ENCODE measurements at places on chromosomes 3 and 15.

DNA sequence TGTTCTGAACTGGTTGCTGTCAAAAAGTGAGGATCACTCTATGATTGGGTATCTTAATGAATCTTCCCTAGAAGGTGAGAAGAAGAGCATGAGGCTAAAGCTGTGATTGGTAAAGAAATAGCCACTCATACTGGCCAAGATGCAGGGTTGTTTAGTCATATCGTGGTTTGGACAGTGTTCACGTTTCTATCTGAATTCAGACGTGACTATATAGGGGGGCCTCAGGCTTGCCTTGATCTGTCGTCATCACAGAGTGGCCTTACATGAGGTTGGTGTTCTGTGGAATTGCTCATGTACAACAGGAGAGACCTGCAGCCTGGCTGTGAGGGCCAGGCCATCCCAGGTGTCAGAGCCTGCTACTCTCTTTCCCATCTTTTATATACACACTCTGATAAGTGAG, 12.4 kb downstream of the RTP2 start:
- no peak for DNase-seq

GRCh38 chr3:94028093-94028837, at the start of gene STX19:
STX19 (minus strand) TSS chr3:94028597; CDS start chr3:94015269, 13,328 bp downstream.
- DNase-seq, result no peak

- DNase-seq, result no peak
These were observed 78.3 kb upstream of the TPM1 start for GRCh38 chr15:62964251-62964650.

DNA sequence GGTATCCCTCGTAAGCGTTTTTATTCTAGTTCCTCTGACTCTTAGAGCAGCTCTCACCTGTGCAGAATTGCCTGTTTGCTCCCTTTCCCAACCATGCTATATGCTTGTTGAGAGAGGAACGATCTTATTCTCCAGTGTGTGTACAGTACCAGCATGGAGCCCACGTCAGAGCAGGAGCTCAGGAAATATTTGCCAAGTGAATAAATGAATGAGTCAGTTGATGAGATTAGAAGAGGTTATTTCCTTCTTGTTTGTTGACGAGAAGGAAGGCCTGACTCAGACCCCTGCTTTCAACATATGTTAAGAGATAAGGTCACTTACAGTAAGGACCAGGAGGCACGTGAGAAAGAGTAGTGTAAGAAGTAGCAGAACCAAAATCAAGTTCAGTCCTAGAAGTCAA, 106.3 kb upstream of the ABHD17C start:
- no peak for DNase-seq

DNA sequence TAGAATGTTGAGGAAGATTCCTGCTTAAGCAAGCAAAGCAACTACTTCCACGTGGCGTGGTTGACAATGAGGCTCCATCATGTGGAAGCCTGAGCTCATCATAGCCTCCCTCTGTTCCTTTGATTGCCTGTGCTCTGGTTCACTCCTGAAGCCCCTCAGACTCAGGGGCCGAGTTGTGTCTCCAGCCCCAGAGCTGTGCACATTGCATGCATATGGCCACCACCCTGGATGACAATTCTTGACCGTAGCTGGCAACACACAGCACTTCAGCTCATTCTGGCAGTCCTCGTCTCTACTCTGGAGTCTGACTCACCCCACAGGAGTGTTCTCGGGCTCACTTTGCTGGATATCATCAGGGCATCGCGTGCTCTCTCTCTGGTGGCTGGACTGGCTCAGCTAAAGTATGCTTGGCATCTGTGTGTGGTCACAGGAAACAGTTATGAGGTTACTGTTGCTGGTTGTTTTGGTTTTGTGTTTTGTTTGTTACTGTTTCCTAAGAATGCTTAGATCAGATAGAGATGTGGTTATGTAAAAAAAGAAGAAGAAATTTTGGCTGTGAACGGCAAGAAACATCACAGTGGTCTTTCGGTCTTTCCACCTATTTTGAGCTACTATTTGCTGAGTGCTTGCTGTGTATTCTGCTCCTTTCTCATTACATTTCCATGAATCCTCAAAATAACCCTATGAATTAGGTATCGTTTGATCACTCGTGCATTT, 41.6 kb upstream of the MRPS22 start:
- DNase-seq, result no peak

- no peak for DNase-seq
These were observed 423.6 kb upstream of the MDFIC2 start for GRCh38 chr3:70736009-70736408.

GRCh38 chr3:143677430-143677829, 170.8 kb downstream of the SLC9A9 start:
- no peak for DNase-seq

DNA sequence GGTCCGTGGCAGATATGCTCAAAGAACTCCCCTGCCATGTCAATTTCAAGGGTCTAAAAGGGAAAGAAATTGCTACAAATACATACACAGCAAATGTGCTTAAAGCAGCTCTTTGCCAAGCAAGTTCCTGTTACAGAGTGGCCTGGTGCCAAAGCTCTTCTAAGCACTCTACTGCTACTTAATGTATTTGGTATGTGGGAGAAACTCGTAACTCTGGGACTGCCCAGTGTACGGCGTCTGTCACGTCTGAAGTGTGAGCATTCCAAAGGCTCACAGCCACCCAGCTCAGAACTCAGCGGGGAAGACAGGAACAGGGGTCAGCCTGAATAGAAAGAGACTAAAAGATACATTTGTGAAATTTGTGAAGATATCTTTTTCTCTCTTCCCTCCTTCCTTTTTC, 54.6 kb downstream of the RBMS3 start:
- DNase-seq, result no peak

DNA sequence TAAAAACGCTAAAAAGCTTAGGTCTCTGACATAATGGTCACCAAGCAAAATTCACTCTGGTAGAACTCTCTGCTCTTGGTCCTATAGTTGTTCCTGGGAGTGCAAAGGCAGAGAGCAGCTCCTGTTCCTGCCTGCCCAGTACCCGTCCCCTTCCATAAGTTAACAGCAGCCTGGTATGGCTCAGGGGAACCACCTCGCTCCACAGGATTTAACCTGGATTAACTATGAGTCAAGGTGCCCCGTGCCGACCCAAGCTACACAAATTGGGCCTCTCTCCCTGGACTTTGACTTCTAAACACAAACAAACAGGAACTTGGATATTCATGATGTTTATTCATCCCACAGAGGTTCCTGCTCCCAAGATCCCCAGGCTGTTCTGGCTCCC, 32.1 kb downstream of the SCAP start:
- no peak for DNase-seq

DNA sequence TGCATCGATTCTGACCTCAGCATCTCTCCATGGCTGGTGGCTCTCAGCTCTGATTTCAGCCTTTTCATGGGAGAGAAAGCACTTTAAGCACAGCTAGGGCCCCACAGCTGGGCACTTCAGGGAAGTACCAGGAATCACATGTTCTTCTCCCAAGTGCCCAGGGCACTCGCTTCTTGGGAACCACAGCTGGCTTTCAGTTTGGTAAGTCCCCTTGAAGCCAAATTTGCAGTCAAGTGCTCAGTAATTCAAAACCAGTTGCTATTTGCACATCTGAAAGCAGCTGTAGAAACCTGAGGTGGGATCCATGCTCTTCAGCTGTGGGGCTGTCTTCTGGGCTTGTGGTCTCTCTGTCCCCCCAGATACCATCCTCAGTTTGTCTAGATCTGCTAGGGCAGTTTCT, 12.8 kb downstream of the GABRA5 start:
- no peak for DNase-seq

DNA sequence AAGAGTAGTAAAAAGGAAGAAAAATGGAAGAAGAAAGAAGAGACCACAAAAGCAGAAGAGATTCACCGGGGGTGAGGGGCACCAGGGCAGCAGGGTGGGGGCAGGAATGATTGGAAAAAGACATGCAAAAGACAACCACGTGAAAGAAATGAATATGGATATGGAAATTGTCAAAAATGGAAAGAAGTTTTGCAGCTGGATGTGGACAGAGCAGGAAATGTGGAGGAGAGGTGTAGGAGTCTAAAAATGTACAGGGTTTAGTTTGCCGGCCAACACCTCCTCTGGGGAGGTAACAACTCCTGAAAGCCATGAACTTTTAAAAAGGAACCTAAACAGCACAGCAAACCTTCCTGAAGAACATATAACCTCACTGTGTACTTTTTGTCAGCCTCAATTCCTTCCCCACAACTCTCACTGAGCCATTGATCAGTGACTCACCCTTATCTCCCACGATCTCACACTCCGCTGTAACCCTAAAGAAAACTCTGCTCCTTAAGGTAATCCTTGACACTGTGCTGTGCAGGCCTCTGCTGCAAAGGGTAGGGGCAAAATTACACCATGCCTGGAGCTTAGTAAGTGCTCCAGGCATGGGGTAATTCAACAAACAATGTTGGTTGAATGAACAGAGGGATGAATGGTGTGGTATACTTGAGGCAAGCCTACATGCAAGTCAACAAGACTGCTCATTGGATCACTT, 100.2 kb upstream of the BOC start:
- no peak for DNase-seq

GRCh38 chr3:18438586-18438985, 13.4 kb upstream of the SATB1 start:
- DNase-seq, result no peak

GRCh38 chr3:148204131-148204530, 493.6 kb upstream of the AGTR1 start:
- DNase-seq, result no peak

DNA sequence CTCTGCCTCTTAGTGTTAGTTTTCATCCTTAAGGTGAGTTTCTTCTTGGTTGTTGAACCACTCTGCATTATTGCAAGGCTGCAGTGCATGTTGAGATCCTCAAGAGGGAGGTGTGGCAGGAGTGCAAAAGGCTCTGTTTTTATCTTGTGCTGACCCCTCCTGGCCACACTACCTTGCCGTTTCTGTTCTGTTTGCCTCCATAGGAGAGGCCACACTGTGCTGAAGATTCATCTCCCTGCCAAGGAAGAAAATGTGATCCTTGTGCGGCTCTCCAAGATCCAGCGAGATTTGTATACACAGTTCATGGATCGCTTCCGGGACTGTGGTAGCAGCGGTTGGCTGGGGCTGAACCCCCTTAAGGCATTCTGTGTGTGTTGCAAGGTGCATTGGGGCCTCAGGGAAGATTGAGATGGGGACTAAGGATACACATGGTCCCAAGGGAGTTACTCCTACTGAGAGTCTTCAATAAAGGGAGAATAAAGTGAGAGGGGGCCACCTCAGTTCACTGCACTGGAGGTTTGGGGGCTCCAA, 33.0 kb upstream of the TEX264 start:
- DNase-seq, result peak; percentile 50

- no peak for DNase-seq
These were observed 49.4 kb upstream of the ACVR2B start for GRCh38 chr3:38404286-38404685.

- no peak for DNase-seq
These were observed 362.5 kb upstream of the EPHA3 start for GRCh38 chr3:88744896-88745295.

DNA sequence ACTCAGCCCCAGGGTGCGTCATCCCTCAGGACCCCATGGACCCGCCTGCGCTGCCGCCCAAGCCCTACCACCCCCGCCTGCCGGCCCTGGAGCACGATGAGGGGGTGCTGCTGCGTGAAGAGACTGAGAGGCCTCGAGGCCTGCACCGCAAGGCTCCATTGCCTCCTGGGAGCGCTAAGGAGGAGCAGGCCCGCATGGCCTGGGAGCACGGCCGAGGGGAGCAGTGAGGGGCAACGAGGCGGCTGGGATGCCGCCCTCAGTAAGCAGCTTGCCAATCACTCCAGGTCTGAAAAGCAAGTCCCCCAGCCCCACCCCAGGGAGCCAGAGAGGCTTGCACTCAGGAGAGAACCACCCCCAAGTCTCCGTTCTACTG, 3.8 kb upstream of the MANF start:
- no peak for DNase-seq

- no peak for DNase-seq
These were observed 12.5 kb downstream of the TRAT1 start for GRCh38 chr3:108835101-108835500.

DNA sequence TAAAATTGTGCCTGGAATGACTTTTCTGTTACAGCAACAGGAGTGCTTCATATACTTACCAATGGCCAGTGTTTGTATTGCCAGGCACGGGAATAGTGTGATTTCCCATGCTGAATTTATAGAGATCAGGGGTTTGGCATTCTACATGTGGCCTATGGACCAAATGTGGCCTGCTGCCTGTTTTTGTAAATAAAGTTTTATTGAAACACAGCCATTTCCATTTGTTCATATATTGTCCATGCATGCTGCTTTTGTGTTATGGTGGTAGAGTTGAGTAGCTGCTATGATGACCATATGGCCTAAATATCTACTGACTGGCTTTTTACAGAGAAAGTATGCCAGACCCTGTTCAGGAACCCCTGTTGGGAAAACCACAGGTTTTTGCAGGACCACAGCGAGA, 55.6 kb downstream of the SLCO3A1 start:
- no peak for DNase-seq

DNA sequence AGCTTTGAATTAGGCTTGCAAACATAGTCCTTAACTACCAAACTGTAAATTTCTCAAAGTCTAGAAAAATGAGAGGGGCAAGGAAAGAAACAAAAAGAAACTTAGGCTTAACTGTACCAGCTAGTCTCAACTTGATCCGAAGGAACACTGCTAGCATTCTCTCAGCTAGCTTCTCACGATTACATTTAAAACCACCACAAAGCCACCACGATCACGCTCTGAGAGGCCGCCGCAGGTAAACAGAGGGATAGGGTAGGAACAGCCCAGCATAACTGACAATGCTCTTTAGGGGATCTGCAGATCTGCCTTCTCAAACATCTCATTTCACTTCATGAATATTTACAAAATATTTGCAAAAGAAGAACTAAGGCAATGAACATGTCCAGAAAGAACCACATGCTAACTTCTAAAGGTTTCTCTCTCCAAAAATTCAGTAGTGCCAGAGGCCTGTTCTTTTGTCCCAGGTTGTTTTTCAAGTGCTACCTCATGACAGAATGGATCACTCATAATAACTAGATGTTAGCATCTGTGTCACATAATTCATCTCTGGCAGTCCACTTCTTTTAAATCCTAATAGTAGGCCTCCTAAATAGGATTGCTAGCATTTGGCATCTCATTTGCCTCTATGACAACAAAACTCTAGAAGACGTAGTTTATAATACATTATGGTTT, 18.9 kb downstream of the VGLL4 start:
- no peak for DNase-seq

DNA sequence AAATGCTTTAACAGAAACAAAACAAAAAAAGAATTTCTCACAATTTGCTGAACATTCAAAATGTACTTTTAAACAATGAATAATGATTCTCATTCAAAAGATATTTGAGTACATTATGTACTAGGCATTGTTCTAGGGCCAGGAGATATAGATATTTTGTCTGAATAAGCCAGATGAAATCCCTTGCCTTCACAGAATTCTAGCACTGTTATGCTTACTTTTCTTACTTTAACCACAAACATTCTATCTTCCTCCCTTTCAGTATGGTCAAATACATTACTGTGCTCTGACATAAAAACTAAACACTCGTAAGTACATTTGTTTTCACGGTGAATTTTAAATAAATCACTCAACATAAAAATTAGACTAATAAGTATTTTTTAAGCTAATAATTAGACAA, 116.7 kb downstream of the ADAM10 start:
- no peak for DNase-seq

GRCh38 chr3:94349310-94349878, 286.5 kb downstream of the NSUN3 start:
- DNase-seq, result no peak

Measured in D721Med (cell line).